ENCODE measurements at places on chromosomes 7 and 10. TPM values are rescaled to one million over a fixed set of nuclear protein-coding genes. Genes with fewer than 3 reads are reported as not detected.

- H3K27ac ChIP-seq, result no peak overlapping the region
- H3K4me1 ChIP-seq, result no peaks in the 10 kb centered on the region
- no peak overlapping the region for H3K4me3 ChIP-seq
- no peaks in the 10 kb centered on the region for H3K36me3 ChIP-seq
These were observed 109.6 kb upstream of the STARD3NL start for GRCh38 chr7:38068461-38068860.

DNA sequence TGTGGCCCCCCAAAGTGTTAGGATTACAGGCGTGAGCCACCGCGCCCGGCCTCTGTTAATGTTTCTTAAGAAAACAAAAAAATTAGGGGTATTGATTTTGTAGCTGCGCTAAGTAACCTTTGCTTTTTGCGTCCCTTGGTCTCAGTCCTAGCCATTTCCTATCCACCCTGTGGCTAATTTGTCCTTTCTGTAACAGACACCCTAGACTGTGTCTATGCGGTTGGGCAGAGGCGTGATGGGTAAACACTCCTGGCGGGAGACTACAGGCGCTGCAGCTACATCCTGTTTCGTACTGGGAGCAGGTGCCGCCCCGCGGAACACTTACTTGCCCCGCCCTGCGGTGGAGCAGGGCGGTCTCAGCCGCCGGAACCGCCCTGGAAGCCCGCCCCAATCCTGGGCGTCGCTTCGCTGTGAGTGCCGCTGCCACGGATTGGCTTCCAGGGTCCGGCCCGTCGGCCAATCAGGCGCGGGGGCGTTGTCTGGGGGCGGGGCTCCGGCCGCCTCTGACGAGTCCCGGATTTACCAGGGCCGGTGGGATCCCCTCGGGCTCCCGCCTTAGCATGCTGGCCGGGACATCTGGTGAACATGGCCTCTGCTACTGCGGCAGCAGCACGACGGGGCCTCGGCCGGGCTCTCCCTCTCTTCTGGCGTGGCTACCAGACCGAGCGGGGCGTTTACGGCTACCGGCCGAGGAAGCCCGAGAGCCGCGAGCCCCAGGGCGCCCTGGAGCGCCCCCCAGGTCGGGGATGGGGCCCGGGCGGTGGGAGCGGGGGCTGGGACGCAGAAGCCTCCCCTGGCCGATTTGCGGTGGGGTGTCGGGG, at the start of gene DHTKD1:
Gene DHTKD1 (plus strand): TSS at position 506 of the 821 bp plus-strand sequence. CDS start 80 bp downstream, at position 586.
- peak within 1 kb of the TSS; percentile 91 for H3K4me3 ChIP-seq
- peak; percentile 99 for DNase-seq
- H3K36me3 ChIP-seq, result no peaks in the 10 kb centered on the region
- H3K27me3 ChIP-seq, result no peaks in the 10 kb centered on the region
- peaks cover 6% of the 10 kb centered on the region for H3K4me1 ChIP-seq
- peak within 1 kb of the TSS; percentile 29 for H3K27ac ChIP-seq

MRC1 gene
- total RNA-seq, result 11.8 TPM

DNA sequence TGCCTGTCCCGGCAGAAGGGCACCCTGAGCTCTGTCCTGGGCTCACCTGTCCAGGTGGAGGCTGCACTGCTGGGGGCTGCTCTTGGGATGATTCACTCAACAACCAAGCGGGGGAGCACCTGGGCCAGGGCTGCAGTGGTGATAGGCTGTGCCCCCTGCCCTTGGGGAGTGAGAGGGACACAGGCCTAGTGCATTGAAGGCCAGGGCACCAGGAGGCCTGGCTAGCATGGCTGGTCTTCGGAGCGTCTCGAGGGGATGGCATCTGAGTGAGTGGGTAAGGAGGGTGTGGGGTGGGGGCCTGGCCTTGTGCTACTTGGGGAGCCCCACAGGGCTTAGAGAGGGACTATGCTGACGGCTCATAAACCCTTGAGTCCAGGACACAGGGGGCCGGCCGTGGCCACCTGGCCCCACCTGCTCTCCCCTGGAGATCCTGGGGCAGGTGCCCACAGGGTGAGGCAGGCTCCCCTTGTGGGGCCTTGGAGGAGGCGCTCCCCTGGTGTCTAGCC, 3.1 kb downstream of the PWWP2B start:
- peak; percentile 1 for DNase-seq
- no peak overlapping the region for H3K4me3 ChIP-seq
- peaks cover 63% of the 10 kb centered on the region for H3K4me1 ChIP-seq
- peaks cover 3% of the 10 kb centered on the region for H3K36me3 ChIP-seq

- no peaks in the 10 kb centered on the region for H3K4me1 ChIP-seq
- H3K27ac ChIP-seq, result no peak overlapping the region
- no peak for DNase-seq
- no peaks in the 10 kb centered on the region for H3K27me3 ChIP-seq
These were observed 47.0 kb downstream of the RBM20 start for GRCh38 chr10:110691139-110691538.

- H3K27me3 ChIP-seq, result no peaks in the 10 kb centered on the region
- no peak overlapping the region for H3K4me3 ChIP-seq
- no peak overlapping the region for H3K27ac ChIP-seq
These were observed 6.0 kb downstream of the TEX47 start for GRCh38 chr7:88789480-88790064.

DNA sequence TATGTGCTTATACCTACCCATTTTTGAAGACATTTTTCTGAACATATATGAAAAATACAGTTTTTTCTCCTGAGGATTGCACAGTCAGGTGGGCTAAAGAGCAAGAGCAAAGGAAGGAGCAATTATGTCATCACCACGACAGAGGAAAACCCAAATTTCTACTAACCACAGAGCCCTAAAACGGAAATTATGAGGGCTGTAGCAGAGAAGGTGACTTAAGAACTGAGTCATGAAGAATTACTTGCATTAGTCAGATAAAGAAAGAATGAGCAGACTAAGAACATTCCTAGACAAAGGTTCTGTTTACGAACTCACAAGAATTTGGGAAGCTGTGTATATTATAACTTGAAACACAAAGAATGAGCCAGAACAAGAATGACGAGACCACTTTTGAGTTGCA, 974.4 kb downstream of the NXPH1 start:
- H3K4me1 ChIP-seq, result no peaks in the 10 kb centered on the region
- no peak for DNase-seq
- H3K4me3 ChIP-seq, result no peak overlapping the region

INA gene
- 0.17 TPM for total RNA-seq

DNA sequence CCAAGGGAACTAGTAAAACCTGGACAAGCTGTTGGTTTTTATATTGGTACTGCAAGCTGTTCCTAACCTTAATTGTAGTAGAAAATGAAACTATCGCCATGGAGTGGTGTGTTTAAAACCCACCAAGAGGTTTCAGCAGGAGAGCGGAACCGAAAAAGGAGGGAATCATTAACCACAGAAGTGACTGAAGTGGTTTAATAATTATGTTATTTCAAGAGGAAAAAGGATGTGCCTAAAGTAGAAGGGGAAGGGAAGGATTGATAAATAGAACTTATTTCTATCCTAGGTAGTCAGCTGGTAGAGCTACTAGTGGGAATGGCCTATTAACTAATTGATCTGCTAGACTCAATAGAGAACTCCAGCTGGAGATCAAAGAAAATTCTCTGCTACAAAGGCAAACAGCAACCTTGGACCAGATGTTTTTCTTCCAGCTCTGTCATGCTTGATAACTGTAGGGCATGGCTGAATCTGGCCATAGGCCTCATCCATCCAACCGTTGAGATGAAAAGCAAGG, 91.8 kb downstream of the BAMBI start:
- DNase-seq, result no peak
- H3K27me3 ChIP-seq, result no peaks in the 10 kb centered on the region
- no peaks in the 10 kb centered on the region for H3K36me3 ChIP-seq

DNA sequence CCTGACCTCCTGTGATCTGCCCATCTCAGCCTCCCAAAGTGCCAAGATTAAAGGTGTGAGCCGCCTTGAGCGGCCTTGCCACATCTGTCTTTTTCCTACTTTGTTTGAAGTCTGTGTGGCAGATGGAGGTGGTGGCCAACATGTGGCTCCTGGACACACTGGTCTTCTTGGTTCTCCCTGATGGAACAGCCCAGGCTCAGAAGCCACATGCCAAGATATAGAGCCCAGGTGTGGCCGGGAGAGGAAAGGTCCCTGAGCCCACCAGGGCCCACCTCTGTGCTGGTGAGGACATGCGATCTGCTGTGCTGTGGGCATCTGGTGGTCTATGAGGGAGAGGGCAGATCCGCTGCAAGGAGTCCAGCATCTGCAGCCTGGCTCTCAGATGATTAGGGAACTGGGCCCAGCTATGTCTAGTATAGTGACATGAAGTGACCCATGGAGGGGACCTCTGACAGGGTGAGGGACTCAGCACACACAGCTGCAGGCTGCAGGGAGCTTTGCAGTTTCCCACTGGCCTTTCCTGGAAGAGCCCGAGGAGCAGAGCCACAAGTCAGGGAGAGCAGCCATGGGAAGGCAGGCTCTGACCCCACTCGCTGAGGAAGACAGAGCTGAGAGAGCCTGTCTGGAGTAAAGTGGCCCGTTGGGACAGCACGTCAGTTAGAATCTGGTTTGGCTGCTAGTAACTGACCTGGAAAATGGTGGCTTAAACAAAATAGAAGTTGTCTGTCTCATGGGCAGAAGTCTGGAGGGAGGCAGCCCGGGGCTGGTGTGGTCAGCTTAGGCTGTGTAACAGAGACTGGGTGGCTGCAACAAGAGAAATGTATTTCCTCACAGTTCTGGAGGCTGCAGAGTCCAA, 25.9 kb downstream of the ADCY1 start:
- no peaks in the 10 kb centered on the region for H3K36me3 ChIP-seq
- no peak for DNase-seq
- no peak overlapping the region for H3K27ac ChIP-seq
- no peaks in the 10 kb centered on the region for H3K27me3 ChIP-seq
- H3K4me3 ChIP-seq, result no peak overlapping the region

GRCh38 chr10:2576892-2577291, 490.5 kb upstream of the PFKP start:
- H3K27ac ChIP-seq, result no peak overlapping the region
- H3K27me3 ChIP-seq, result no peaks in the 10 kb centered on the region
- no peaks in the 10 kb centered on the region for H3K36me3 ChIP-seq

SORBS1 gene
- 37.9 TPM for total RNA-seq

- H3K4me3 ChIP-seq, result no peak overlapping the region
- DNase-seq, result no peak
- no peak overlapping the region for H3K27ac ChIP-seq
- H3K27me3 ChIP-seq, result no peaks in the 10 kb centered on the region
These were observed 190.1 kb downstream of the SUGCT start for GRCh38 chr7:40324914-40325313.

DNA sequence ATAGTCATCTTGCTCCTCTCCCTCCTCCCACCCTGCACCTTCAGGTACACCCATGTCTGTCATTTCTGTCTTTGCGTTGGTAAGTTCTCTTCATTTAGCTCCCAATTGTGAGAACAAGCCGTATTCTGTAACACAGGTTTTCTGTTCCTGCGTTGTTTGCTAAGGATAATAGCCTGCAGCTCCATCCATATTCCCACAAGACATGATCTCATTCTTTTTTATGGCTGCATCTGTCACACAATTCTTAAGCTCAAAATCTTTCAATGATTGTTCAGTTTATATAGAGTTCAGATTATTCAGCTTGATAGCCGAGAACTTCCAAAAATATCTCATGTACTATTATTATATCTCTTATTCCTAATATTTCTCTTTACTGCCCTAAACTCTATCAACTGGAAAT, 16.0 kb upstream of the TMEM168 start:
- DNase-seq, result no peak
- H3K27me3 ChIP-seq, result no peaks in the 10 kb centered on the region
- no peak overlapping the region for H3K27ac ChIP-seq
- no peaks in the 10 kb centered on the region for H3K36me3 ChIP-seq
- no peak overlapping the region for H3K4me3 ChIP-seq

DNA sequence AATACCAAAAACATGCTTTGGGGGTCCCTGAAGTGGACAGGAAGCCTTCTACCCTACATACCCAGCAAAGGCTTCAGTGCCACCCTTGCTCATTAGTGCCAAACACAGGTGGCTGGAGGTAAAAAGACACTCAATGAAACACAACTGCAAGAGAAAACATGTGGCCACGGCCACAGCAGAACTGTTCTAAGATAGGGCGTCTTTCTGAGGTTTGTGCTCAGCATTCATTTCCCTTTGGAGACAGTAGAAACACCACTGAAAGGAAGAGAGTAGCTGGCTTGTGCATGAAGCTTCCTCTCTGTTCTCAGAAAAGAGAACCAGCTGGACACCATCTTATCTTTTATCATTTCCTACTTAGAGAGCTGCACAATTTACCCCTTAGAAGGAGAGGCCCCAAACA, 143.0 kb downstream of the PLXNA4 start:
- H3K4me3 ChIP-seq, result no peak overlapping the region
- no peaks in the 10 kb centered on the region for H3K36me3 ChIP-seq
- peaks cover 3% of the 10 kb centered on the region for H3K4me1 ChIP-seq

DNA sequence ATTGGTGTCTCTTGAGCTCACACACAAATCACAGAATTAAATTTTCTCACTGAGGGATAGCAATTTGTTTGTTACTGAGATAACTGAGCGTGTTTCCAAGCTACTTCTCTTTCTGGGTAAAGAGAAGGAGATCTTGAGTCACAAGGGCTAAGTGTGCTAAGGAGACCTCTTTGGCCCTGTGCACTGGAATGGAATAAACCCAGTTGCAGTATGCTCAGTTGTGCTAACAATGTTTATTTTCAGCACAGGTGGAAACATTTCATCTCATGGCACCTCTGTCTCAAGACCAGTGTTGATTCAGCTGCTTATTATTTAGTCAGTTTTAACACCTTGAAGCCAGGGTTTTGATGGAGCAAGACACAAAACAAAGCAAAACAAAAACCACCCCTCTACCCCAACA, 22.5 kb upstream of the UBE2H start:
- H3K4me1 ChIP-seq, result no peaks in the 10 kb centered on the region
- H3K4me3 ChIP-seq, result no peak overlapping the region
- H3K27me3 ChIP-seq, result no peaks in the 10 kb centered on the region
- peak overlapping the region; percentile 69 for H3K27ac ChIP-seq

GRCh38 chr10:108561649-108562048, 1361.7 kb downstream of the XPNPEP1 start:
- H3K4me3 ChIP-seq, result no peak overlapping the region
- no peak for DNase-seq
- no peaks in the 10 kb centered on the region for H3K36me3 ChIP-seq
- H3K27me3 ChIP-seq, result no peaks in the 10 kb centered on the region
- H3K27ac ChIP-seq, result no peak overlapping the region

DNA sequence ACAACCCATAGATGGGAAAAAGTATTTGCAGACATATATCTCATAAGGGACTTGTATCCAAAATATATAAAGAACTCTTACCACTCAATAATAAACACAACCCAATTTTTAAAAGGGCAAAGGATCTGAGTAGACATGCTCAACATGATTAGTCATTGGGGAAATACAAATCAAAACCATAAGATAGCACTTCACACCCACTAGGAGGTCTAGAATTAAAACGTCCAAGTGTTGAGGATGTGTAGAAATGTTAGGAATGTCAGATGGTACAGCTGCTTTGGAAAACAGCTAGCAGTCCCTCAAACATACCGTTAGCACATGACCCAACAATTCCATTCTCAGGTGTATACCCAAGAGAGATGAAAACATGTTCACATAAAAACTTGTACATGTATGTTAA, 8.3 kb downstream of the PSTK start:
- H3K4me1 ChIP-seq, result no peaks in the 10 kb centered on the region
- H3K27me3 ChIP-seq, result no peaks in the 10 kb centered on the region
- no peak overlapping the region for H3K27ac ChIP-seq

All from thyroid gland (tissue), 4 donors.